ENCODE measurements at places on chromosomes 5 and 9. TPM values are rescaled to one million over a fixed set of nuclear protein-coding genes. Genes with fewer than 3 reads are reported as not detected.

Gene DDX4
- polyA plus RNA-seq, result not detected

Gene WDR38
- polyA plus RNA-seq, result not detected

Gene CER1
- not detected for polyA plus RNA-seq

Gene S1PR3
- polyA plus RNA-seq, result 2.9 TPM

DNA sequence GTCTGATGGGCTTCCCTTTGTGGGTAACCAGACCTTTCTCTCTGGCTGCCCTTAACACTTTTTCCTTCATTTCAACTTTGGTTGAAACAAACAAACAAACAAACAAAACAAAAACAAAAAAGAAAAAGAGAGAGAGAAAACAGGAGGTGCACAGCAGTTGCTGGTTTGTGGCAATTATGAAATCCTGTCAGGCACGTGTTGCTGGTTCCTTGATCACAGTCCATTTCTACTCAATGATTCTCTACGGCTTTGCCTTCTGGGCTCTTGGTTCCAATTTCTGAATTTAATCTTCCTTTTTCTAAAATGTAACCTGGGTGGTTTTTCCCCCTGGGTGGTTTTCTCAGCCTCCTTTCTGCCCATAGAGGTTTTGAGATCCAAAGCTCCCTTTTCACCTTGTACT is 17.8 kb upstream of the PANK3 start:
- DNase-seq, result no peak

- DNase-seq, result no peak
Observed at GRCh38 chr9:131574730-131575640, 29.7 kb downstream of the PRRT1B start.

DNA sequence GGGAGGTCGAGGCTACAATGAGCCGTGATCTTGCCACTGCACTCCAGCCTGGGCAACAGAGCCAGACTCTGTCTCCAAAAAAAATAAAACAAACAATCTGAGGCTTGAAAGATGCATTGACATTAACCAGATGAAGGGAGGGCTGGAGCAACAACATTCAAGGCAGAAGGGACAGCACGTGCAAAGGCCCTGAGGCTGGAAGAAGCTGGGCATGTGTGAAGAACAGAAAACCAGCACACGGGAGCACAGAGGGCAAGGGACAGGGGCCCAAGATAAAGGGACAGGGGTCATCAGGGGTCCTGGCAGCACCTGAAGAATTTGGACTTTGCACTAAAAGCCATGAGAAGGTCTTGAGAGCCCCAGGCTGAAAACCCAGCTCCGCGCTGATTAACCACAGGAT is 3.3 kb downstream of the PTGES start:
- no peak for DNase-seq

DNA sequence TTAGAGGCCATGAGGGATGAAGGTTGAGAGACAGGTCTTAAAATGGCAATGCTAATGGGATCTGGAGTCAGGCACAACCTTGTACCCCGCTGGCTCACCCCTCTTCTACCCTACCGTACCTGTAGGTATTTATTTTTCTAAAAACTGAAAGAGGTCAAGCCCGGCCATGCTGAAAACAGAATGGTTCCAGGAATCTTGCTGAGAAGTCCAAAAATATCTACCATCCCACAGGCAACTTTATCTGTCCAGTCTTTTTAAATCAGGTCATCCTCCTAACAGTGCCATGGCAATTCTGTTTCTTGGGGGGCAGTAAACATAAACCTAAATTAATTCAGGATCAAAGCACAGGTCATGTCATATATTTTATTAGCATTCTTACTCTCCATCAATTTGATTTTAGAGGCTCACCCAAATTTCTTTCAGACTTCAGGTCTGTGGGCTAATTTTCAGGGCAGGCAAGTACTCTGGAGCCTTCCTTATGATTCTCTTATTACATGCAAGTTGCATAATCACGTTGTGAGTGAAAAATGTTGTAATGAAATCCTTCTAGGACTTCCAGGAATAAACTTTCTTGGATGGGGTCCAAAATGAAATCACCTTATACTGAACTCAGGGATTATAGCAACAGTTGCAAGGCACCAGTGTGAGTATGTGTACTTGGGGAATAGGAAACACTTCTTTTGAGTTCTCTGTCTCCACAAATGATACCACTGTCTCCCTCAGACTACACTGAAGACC is 102.7 kb upstream of the NREP start:
- DNase-seq, result no peak

- no peak for DNase-seq
Observed at GRCh38 chr9:27436234-27436633, 87.9 kb upstream of the IFNK start.

GRCh38 chr9:97659771-97660170 is 26.1 kb downstream of the NCBP1 start:
- DNase-seq, result no peak

GRCh38 chr5:108911055-108911454 is 163.4 kb downstream of the FER start:
- DNase-seq, result no peak

DNA sequence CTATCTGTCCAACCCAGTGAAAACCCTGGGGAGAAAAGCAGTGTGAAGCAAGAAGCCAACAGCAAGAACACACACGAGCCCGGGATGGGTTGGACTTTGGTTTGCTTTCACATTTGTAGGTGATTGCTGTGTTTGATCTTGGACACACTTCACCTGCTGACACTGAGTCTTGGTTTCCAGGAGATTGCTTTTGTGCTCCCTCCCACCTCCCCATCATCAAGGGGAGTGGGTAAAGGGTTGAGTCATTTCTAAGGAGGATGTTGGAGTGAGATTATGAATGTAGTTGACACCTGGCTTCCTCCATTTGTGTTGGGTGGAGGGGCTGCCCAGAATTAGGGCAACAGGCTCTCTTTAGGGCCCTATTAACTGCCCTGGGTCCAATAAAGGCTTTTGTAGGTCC is 37.5 kb downstream of the ANKDD1B start:
- no peak for DNase-seq

DNA sequence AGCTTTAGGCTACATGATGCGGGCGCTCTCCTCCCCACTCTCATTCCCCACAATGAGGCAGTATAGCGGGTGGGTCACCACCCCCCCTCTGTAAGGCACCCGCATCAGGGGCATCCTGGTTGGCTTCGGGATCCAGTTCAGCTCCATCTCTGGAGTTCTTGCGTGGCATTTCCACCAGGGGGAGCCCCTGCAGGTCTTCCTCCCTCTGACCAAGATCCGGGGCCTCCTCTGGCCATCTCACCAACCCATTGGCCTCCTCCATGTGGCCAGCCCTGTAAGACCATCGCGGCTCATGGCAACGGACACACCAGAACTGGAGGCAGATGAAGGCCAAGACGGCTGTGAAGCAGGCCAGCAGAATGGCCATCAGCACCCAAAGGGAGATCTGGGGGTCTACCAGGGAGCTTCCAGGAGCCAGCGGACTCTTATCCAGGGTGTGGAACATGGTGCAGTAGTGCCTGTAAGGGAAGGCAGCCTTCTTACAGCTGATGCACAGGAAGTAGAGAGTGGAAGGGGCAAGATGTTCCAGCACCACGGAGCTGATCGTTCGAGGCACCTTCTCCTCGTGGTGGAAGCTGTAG is 77.0 kb downstream of the CYFIP2 start:
- DNase-seq, result peak; percentile 62

DNA sequence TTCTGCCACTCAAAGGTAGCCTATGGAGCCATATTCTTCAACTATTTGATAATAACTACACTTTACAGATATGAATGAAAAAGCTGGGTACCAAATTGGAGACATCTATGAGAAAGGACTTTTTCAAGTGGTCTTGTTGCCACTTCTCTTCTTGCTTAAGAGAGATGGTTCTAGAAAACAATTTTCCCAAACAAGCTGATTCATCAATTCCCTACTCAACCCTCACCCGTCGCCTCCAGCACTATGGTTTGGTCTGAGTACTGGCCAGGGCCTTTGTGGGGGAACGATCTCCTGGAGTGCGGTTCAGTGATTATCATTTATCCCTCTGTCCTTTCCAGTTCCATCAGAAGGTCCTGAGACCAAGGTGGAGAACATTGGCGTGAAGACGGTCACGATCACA is 56.8 kb downstream of the IL31RA start:
- no peak for DNase-seq

Measured in SK-N-SH (cell line).